ENCODE measurements at places on chromosomes 6 and 20. TPM values are rescaled to one million over a fixed set of nuclear protein-coding genes. Genes with fewer than 3 reads are reported as not detected.

Gene RTF2
- 53.1 TPM for polyA plus RNA-seq

Gene PIGU
- polyA plus RNA-seq: 22.4 TPM

Gene LY6G5C
- 2.1 TPM for polyA plus RNA-seq

Gene ADAM33
- polyA plus RNA-seq: 2.4 TPM
